ENCODE measurements at places on chromosomes 13 and 19.

- DNase-seq: no peak
Measured at GRCh38 chr13:46858163-46858562, 38.7 kb downstream of the HTR2A start.

DNA sequence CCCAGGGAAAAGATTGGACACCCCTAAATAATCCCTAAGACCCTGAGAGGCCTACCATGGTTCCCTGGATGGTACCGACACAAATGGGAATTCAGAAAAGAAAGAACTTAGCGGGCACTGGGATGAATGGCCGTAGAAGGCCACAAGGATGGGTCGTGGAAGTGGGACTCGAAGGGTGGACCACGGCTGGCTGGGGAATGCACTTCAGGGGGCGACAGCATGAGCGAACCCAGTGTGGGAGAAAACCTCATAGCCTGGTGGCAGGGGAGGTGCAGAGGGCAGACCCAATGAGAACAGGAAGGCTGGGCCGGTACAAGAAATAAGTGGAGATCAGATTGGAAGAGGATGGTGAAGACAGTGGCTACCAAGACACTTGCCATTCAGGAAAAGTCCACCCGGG lies 28.7 kb downstream of the LATS2 start:
- DNase-seq: no peak

- no peak for DNase-seq
Measured at GRCh38 chr13:88601949-88602348, 930.8 kb downstream of the SLITRK5 start.

- DNase-seq: no peak
Measured at GRCh38 chr13:72198042-72198441, 331.0 kb upstream of the DACH1 start.

DNA sequence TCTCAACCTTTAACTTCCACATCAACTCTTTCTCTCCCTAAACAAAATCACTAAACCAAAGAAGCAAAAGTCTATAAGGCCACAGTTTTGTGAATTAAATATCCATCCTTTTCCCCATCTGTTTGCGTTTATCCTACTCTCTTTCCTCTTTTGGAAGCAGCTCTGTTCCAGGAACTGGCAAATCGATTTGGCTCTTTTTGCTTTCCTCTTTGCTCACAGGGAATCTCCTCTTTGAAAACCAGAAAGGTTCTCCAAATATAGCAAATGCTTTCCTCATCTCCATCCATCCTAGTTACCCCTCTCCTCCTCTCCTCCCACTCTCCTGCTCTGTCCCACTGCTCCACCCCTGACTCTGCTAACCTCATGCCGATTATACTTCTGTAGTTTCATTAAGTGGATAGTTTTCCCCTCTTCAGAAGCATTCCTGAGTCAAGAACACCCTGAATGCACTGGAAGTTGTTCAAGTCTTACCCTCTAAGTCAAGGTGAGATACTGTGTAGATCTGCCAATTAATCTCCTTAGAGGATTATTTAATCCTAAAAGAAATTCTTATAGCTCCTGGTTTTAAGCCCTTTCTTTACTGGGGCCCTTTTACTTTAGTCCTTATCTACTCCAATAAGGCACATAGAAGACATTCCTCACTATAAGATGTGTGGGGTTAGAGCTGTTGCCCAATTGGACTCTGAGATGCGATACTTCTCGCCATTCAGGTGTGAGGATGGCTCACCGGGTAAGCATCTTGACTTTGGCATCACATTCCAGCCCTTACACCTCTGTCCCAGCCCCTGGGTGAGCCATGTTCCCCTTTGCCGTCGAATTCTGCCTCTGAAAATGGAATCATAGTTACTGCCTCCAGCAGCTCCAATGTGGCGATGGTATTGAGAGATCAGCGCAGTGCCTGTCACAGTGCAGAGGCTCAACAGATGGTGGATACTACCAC lies 67.6 kb downstream of the COL4A2 start:
- DNase-seq: no peak

GRCh38 chr19:5637971-5638370 lies 15.1 kb downstream of the SAFB start:
- DNase-seq: no peak

- no peak for DNase-seq
Measured at GRCh38 chr13:113991191-113991669, 17.4 kb upstream of the C13orf46 start.

- no peak for DNase-seq
Measured at GRCh38 chr13:21458451-21458812, 671 bp downstream of the ZDHHC20 start.

GRCh38 chr13:21071015-21071414 lies 9.6 kb upstream of the LATS2 start:
- no peak for DNase-seq

- no peak for DNase-seq
Measured at GRCh38 chr19:55391702-55392615, 6.2 kb downstream of the RPL28 start.

GRCh38 chr19:15640904-15641597 lies 354 bp downstream of the CYP4F3 start:
- no peak for DNase-seq

- DNase-seq: no peak
Measured at GRCh38 chr13:112772929-112773328, 83.1 kb downstream of the ATP11A start.

DNA sequence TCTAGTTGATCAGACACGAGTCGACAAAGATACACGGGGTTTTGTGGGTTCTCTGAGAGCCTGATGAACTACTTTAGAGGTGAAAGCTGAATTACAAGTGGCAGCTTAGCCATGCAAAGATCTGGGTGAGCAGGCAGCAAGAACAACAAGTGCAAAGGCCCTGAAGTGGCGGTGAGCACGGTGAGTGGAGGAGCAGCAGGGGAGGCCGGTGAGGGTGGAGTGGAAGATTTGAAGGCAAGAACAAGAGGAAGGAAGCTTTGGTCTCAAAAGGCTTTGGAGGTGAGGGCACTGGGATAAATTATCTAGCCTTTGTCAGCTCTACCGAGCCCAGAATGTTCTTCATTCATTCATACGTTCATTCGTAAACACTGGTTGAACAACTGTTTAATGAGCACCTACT lies 1.4 kb downstream of the ZNF865 start:
- no peak for DNase-seq

DNA sequence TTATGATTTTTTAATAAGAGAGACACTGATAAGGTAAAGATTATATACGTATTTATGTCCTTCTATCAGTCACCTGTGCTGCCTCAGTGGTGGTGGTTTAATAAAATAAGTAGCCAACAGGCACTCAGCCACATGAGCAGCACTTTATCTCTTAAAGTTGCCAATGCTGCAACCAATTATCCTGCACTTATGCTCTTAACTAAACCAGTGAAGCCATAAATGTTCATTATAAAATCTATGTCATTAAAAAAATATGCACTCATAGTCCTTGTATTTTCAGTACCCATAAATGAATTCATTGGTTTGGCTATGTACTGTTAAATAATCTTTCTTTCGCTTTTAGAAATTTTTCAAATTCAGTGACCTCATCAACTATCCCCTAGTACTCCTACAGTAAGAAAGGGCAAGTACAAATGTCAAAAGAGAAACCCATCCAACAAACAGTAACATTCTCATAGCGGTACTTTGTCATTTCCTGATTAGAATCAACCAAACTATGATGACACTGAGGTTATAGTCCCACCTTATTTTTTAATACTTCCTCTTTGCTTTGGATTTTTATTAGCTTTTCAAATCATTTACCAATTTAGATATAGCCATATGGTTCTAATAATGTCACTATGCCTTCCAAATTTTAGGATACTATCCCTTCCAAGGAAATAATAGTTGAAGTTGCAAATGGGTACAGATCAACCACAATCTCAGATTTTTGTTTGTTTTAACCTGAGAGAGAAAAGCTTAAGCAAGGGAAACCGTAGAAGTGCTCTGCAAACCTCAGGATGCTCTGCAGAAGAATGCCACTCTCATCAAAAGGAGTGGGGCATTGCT lies 190.9 kb downstream of the KLF12 start:
- DNase-seq: no peak

DNA sequence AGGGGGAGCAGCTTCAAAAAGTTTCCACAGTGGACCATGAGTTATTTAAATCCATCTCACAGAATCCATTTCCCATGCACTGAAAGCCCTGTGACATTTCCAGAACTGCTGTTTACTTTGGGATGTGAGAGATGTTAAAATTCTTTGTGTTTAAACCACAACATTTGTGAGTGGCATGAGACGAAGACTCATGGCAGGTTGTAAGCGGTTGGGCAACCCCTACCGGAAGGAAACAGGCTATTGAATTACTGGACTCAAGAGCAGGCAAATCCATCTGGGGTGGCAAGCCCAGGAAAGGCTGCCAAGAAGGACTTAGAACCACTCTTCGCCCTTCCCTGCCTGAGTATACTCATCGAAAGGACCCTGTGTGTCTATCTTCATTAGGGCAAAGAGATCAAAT lies 22.3 kb upstream of the CLDN10 start:
- DNase-seq: no peak

GRCh38 chr19:47469363-47469700 lies 2.4 kb downstream of the SLC8A2 start:
- DNase-seq: no peak

All from GM18507 (cell line).